Activated T-cell treated with anti-CD3 and anti-CD28 coated beads for 4 hours (primary cell): ENCODE measurements at places on chromosomes 16 and 17.

DNA sequence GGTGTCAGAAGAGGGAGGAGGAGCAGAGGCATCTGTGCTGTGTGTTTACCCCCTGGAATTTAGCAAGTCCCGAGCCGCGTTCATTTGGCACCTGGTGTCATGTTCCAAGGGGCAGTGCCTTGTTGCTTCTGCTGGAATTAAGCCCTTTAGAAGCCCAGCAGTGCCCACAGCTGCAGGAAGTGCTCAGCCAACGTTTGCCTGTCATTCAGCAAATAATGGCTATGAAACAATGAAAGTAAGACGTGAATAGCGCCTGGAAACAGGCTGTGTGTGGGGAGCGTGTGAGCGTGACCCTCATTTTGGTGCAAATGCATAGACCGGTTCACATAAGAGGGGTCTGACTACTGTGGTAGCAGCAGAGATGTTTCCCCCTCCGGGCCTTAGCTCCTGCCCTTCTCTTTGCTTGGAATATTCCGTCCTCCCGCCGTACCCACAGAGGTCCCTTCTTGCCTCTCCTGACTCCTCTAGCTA is 5.8 kb upstream of the ATP2C2 start:
- DNase-seq = no peak

- no peak for DNase-seq
These were observed 48.6 kb downstream of the CDH1 start for GRCh38 chr16:68785715-68786114.

DNA sequence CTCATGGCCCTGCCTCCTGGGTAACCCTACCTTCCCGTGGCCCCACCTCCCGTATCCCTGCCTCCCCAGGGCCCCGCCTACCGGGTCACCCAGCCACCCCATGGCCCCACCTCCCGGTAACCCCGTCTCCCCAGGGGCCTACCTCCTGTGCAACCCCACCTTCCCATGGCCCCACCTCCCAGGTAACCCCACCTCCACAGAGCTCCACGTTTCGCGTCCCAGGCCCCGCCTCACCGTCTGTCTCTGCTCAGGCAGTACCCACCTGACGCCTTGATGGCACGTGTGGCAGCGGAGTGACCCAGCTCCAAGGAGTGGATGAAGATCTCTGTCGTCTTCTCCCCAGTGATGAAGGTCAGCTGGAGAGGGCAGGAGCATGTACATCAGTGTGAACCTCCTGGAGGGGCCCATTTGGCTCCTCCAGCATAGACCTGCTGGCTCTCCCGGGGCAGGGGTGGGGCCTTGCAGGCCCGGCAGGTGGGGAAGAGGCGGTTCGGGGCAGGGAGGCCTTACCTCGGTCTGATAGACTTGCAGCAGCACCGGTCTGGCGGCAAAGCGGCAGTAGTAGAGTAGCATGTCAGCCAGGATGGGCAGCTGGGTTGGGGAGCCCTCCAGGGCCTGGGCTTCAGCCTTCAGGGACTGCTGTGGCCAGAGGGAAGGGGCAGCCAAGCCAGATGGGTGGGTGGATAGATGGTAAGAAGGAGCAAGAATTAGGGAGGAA is 18.7 kb upstream of the PIK3R6 start:
- no peak for DNase-seq

DNA sequence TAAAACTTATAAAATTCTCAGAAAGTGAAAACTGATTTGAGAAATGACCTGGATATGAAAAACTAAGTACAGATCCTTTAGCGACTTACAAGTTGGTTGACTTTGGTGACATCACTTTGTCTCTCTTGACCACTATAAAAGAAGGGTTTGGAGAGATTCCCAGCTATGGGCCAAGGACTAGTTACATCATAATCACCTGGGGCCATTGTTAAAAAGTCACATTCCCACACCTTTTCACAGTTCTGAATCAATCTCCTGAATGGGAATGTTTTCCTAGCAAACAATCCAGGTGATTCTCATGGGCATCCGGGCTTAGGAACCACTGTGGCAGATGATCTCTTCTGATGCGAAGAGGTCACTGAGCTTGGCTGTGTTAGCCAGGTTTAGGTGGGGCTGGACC is 620 bp upstream of the VWA3A start:
- no peak for DNase-seq

DNA sequence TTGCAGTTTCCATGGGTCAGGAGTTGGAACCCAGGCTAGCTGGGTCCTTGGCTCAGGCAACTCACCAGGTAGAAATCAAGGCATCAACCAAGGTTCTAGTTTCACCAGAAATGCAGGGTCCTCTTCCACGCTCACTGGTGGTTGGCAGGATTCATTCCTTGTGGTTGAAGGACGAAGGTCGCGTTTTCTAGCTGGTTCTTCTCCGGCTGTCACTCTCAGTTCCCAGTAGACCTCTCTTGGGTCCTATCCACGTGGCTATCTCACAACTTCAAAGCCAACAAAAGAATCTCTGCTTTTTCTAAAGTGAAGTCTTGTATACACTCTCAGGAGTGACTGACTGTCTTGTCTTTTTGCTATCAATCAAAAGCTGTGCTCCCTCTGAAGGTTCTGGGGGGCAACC is 146.3 kb upstream of the NOL11 start:
- no peak for DNase-seq

DNA sequence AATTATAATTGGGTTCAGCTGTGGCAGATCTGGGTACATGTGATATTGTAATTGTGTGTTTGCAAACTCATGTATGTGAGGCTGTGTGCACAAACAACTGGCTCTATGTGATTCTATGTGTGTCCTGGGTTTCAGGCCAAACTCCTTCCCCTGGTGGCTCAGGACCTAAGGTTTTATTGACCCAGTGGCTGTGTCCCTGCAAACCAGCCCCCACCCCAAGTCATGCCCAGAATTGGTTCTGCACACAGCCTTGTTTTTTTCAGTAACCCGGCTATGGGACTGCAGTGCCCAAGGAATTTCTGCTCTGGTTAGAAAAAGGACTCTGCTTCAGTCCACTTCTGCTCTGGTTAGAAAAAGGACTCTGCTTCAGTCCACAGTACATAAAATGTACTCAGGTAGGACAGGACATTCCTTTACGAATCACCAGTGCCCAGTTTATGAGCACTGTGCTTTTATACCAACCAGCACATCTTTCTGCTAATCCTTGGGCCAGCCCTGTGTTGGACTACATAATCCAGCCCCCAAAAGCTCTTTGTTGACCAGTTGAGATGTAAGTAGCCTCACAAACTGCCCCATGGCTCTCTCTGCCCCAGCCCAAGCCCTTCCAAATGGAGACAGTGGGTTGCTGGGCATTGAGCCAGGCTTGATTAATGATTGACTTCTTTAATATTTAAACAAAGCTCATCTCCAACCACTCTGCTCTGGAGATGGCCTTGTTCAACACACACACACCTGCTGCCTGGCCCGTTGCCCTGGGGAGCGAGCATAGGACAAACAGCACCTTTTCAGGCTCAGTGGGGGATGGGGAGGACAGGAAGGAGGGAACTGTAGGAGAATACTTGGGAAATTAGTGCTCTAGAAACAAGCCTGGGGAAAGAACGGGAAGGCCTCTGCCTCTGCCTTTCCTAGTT is 2.9 kb upstream of the KCNH6 start:
- no peak for DNase-seq

- no peak for DNase-seq
These were observed 301.1 kb downstream of the IRF8 start for GRCh38 chr16:86199871-86200695.

- no peak for DNase-seq
These were observed 74.3 kb downstream of the MSI2 start for GRCh38 chr17:57330587-57330986.

DNA sequence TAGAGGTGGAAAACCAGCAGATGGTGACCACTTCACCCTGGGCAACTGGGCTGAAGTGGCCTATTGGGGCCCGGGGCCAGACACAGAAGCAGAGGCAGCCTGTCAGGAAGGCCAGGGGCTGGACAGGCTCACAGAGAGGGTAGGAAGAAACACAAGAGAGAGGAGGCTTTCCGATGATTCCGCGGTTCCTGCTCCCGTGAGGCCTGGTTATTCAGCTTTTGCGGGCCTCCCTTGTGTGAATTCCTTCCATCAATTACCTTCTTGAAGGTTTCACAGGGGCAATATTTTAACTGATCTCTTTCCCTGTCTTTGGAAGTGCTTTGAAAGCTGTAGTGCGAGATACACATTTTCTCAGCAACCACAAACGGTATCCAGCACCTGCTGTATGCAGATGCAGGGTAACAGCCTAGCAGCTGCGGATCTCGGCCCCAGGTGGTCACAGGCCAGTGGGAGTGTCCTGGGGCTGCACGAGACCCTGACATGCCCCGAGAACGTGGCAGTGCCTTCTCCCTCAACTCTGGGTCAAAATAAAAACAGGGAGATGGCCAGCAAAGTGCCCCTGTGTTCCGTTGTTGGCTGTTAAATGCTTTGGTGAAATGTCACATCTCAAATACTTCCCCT is 11.6 kb upstream of the CMIP start:
- no peak for DNase-seq

DNA sequence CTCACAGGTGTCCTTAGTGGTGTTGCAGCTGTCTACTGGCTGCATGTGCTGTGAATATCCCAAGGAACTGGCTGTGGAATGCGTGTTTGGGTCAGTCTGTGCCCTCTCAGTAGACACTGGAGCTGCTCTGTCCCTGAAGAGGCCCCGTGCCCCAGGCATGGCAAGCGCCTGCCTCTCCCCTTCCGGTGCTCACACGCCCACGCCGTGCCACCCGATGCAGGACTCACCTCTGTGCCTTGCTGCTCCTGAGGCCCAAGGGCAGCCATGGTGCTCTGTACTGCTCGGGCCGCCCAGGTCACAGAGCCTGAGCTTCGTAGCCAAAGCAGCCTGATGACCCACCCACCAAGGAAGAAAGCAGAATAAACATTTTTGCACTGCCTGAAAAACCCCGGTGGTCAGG is 10.0 kb downstream of the RGS11 start:
- DNase-seq = no peak

- DNase-seq = no peak
These were observed 5.7 kb downstream of the TMED6 start for GRCh38 chr16:69345923-69346322.

- no peak for DNase-seq
These were observed 14.6 kb upstream of the KCTD13 start for GRCh38 chr16:29940656-29941055.

DNA sequence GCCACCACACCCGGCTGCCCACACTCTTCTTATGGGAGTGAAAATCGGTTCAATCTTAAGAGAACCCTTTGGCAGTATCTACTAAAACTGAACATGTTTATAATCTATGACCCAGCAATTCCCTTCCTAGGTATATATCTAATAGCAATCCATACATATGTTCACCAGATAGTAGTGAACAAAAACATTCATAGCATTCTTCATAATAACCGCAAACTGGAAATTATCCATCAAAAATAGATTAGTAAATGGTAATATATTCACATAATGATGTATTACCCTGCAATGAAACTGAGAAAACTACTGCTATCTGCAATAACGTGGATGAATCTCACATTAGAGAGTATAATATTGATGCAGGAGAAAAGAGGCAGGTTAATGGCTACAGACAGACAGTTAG is 23.1 kb downstream of the COPRS start:
- DNase-seq = no peak
